Fibroblast of the aortic adventitia (primary cell): ENCODE measurements at places on chromosomes 1 and 21. TPM values are rescaled to one million over a fixed set of nuclear protein-coding genes. Genes with fewer than 3 reads are reported as not detected.

DNA sequence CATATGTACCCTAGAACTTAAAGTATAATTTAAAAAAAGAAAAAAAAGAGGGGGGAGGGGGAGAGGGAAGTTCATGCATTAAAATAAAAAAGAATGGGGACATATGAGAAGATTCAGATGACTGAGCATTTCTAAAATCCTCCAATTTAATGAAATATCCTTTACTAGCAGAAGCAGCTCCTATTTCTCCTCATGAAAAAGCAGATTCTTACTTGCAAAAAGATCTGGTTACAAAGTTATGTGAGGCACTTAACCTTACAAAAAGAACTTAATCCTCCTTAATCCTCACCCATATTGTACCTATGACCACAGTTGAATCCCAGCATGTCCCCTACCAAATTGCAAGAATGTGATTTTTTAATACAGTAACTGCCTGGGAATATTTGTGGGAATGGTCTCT lies 298.5 kb downstream of the SRGAP2C start:
- DNase-seq = no peak

DNA sequence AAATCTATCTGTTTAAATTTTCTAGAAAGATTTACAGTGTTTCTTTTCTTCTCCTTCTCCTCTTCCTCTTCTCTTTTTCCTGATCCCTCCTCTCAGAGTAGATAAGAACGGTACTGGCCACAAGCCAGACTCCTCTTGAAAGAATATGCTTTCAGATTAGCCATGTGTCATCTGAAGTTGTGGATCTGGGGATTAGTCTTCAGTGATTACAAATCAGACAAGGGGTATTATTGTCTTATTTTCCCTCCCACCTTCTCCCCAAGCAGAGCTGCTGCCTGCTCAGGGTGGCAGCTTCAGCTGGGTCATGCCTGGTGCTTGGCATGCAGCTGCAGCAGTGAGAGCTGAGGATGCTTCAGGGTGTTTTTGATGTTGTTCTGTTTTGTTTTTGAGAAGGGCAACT lies 42.7 kb downstream of the SGIP1 start:
- peak; percentile 59 for DNase-seq

Gene SPATA17
- total RNA-seq = 1.8 and 2.9 TPM in 2 replicates

DNA sequence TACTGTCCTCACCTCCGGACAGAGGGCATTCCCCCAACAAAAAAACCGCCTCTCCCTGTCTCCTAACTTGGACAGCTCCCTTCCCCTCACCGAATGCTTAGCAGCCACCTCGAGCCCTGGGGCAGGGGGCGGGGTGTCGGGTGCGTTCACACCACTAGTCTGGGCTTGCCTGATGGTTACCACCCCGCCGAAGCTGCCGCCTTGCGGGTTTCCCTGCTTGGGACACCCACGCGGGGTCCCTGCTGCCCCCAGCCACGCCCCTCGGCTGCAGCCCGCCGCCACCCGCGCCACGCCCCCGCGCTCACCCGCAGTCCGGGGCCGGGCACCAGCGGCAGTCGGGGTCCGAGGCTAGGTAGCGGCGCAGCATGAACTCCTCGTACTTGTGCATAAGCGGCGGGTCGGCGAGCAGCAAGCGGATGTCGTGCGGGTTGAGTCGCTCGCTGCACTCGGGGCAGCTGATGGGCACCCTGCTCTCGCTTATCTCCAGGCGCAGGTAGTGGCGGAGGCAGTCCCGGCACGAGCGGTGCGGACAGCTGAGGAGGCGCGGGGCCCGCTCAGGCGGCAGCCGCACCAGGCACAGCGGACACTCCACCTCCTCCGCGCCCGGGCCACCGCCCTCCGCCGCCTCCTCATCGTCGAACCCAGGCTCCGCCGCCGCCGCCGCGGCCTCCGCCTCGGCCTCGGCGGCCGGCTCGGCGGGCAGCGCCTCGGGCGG lies 706 bp downstream of the RNF19B start:
- DNase-seq = peak; percentile 39

DNA sequence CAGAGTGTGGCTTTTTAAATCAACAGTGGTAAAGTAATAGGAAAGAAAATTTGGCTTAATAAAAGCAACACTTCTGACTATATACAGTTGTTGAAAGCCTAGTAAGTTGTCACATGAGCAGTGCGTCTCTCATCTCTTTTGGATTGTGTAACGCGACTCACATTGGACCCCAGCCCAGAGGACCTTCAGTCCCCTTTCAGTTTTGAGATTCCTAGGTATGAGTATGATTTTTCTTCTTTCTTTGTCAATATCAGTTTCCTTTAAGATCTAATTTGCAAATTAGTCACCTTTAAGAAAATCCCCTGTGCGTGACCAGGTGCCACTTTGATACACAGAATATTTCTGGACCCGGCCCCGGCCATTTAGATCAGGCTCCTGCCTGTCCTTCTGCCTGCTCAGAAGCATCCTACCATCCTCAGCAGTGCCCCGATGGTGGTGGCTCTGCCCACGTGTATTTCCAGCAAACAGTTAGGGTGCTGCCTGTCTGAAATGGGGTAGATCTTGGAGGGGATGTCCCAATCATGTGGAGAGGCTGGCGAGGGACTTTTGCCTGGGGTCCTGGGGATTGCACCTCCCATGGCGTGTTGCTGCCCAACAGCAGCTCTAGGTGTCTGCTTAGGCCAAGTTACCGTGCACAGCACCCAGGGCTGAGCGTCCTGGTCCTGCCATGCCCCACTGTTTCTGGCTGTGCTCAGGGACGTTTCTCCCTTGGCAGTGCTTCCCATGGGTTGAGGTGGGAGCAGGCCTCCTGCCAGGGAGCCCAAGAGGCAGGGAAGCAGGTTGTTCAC lies 21.1 kb downstream of the SNAP47 start:
- peak; percentile 33 for DNase-seq

Gene LCE2A
- not detected in 2 replicates for total RNA-seq

DNA sequence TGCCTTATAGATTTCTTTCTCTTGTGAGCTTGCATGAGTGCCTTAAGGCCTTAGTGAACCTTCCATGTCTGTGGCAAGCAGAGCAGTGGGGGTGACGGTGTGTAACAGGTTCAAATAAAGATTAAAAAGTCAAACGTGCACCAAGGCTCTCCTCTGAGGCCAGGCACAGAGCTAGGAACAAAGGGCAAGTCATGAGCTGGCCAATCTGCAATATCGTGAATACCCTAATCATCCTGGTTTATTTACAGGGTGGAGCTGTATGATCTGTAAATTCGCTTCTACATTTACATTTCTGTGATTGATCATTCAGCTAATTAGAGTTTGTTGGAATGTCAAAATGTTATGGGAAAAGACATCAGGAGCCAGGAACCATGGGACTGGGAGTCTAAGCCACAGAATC lies 120.2 kb downstream of the CAPN8 start:
- no peak for DNase-seq

DNA sequence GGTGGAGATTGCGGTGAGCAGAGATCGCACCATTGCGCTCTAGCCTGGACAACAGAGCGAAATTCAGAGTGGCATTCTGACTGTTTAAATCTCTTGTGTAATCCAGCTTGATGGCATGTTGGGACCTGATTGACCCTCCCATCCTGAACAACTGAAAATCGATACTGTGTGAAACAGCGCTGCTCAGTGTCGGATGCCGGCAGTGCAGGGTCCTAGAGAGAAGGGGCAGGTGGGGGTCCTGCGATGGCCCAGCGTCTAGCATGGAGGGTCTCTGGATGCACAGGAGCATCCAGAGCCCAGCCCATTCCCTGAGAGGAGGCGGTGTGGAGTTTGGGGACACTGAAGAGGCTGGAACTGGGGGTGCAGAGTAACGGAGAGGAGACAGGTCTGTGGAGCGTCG lies 15.8 kb downstream of the AGT start:
- DNase-seq = no peak

- DNase-seq = peak; percentile 59
These were observed 52.3 kb downstream of the BACE2 start for GRCh38 chr21:41220208-41220733.

GRCh38 chr1:243716906-243717305 lies 133.1 kb downstream of the AKT3 start:
- DNase-seq = peak; percentile 13

DNA sequence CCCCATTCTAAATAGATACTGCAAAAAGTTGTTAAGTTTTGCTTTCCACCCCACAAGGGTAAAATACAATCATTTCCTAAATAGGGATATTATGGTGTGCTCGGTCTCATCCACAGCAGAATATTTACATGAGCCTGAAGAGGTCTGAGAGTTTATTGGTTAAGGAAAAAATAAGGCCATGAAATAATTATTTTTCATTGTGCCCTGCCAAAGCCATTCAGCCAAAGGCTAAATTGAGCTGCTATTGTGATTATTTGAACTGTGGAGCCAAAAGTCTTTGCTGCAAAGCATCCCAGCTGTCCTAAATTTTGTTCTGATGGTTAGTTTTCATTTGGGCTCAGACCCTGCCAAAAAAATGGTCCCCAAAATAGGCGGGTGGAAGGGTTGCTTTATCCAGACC lies 298.7 kb upstream of the ESRRG start:
- no peak for DNase-seq

GRCh38 chr1:231866392-231867331 lies 240.1 kb downstream of the DISC1 start:
- DNase-seq = peak; percentile 77

Gene FLG2
- total RNA-seq = not detected in 2 replicates

GRCh38 chr1:100292711-100293110 lies 26.7 kb downstream of the RTCA start:
- DNase-seq = no peak

DNA sequence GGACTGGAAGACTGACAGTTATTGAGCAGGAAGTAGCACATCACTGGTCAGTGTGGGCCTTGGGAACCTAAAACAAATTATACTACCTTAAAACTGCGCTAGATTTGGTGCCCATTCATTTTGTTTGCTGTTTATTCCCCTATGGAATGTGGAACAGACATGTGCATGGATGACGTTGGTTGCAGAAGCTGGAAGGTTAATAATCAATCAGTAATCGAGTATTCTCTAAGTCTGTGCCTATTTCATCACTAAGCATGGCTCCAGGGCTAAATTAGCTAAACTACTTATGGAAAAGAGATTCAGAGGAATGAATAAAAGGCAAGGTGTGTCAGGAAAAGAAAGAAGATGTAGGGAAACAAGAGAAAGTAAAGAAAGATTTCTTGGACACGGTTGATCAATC lies 33.5 kb upstream of the DPT start:
- DNase-seq = no peak

GRCh38 chr21:33789697-33790096 lies 125.9 kb downstream of the ATP5PO start:
- DNase-seq = peak; percentile 67

DNA sequence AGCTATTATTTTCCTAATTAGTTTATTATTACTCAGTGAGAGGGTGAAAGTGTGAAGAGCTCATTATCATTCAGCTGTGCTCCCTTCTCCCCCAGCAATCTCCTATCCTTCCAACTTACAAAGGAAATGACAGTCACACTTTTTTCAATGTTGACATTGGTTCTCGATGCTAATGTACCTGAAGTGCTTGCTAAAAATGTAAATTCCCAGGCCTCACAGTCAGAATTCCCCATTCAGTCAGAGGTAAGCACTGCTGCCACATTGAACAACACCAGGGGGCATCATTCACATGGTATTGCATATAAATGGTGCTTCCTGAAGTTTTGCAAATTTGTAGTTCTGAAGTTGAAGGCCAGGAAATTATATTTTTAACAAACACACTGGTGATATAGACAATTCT lies 132.7 kb upstream of the FOXD3 start:
- peak; percentile 5 for DNase-seq

DNA sequence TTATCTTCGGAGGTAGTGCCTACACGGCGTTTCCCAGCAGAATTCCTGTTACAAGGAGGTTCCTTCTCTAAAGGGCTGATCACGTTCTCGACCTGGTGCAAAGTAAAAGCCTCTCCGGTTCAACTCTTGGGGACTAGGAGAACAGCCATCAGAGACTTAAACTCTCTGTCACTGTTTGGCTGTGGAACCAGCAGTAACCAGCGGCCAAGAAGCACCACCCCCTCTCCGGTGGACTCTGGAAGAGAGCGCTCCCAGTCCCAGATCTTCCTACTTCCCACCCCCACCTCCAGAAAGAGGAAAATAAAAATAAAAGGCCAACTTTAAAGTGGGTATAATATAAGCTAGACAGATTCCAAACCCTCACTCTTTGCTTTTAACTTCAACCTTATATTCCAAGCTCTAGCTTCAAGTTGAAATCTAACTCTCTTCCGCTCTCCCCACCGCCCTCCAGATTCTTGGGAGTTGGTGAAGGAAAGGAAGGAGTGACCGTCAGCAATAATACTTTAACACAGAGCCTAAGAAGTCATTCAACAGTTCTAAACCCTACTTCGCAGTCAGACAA lies 2.9 kb downstream of the BRINP3 start:
- peak; percentile 18 for DNase-seq

GRCh38 chr1:98075626-98076025 lies 154.8 kb upstream of the DPYD start:
- DNase-seq = no peak

Gene OR6K3
- not detected in 2 replicates for total RNA-seq

- DNase-seq = peak; percentile 58
These were observed 88.4 kb downstream of the SDCCAG8 start for GRCh38 chr1:243343970-243344937.

DNA sequence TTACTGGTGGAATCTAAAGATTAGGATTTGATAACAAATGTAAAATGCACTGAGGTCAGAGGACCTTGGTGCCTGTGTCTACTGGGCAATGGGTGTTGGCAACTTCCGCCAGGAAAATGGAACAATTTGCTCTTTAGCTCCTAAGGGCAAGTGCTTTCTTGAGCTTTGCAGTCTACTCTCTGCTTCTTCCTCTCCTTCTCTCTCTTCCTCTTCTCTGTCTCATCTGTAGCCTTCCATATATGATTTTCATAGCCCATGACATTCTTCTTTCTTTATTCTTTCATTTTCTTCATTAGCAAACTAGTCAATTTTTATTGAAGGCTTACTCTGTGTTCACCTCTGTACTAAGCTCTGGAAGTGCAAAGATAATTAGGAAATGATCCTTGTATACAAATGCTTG lies 35.5 kb downstream of the OVGP1 start:
- DNase-seq = no peak

Gene SHISA4
- total RNA-seq = 19.4 and 20.9 TPM in 2 replicates

DNA sequence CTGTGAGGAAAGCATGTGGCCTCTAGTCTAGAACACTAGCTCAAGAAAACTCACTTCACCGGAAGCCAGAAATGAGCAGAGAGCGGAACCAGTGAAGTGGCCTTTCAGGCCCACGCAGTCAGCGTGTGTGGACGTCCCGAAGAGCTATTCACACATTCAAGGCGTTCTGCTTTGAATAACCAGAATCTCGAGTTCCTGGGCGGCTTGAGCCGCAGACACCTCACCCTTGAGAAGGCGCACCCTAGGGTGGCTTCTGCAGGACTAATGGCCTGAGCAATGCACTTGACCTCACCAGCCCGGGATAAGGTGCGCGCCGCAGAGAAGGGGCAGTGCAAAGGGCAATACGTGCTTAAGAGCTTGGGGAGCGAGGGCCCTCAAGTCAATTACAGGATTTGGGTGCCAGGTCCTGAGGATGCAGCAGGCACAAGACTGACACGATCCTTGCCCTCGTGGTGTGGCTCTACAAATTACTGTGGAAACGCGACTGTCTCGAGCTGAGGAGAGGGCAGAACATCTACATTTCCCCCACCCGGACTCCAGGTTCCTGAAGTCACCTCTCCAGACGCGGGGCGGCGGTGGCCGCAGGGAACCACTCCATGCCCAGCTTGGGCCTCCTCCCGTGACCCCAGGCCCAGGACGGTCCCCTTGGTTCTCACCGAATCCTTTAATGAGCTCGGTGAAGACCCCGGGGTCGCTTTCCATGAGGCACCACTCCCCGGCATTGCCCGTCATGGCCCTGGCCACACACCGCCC lies 455 bp downstream of the UCHL5 start:
- peak; percentile 48 for DNase-seq
